ENCODE measurements at places on chromosomes 16 and 17.
A peak's percentile ranks its signal among the peaks of the same experiment; 100 is the strongest.

DNA sequence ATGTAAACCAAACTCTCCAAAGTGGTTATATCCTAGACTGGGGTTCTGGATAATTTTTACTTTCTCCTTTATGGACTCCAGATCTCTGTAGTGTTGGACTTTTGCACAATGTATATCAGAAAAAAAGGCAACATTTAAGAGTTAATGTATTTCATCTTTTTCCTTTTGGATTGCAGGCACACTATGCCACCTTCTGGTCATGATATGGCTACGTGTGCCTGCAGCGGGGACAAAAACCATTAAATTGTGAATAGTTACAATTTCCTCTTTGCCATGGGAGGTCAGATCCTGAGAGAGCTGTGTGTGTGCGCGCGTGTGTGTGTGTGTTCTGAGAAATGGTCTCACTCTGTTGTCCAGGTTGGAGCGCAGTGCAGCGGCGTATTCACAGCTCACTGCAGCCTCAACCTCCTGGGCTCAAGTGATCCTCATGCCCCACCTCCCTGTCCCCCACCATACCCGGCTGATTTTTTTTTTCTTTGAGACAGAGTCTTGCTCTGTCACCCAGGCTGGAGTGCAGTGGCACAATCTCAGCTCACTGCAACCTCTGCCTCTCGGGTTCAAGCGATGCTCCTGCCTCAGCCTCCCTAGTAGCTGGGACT is 4.3 kb upstream of the SGF29 start:
- no peak for DNase-seq

DNA sequence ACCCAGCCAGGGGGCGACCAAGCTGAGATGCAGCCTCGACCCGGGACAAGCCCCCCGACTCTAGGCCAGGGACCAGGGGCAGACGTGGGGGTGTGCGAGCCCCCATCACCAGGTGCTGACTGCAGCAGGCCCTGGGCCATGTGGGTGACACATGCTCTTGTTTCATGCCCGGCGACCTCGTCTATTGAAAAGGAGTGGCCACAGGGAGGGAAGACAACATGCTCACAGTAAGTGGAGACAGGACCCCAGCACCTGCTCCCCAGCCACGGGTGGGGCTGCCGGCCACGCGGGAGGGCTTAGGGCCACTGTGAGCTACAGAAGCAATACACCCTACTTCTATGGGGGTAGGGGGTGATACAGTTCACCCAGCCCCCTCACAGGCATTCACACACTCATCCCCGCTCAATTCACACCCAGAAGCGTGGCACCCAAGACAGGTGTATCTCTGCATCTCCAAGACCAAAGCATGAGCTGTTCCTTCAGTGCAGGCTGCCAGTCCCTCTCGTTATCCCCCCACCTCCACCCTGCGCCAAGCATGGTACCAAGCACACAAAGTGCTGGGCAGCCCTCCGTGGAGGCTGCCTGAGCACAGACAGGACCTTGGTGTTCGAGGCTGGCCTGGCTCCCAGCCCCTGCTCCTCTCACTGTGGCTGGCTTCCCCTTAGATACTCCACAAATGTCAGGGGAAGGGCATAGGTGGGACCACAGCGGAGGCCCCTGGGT is 13.6 kb downstream of the VASN start:
- DNase-seq = no peak

DNA sequence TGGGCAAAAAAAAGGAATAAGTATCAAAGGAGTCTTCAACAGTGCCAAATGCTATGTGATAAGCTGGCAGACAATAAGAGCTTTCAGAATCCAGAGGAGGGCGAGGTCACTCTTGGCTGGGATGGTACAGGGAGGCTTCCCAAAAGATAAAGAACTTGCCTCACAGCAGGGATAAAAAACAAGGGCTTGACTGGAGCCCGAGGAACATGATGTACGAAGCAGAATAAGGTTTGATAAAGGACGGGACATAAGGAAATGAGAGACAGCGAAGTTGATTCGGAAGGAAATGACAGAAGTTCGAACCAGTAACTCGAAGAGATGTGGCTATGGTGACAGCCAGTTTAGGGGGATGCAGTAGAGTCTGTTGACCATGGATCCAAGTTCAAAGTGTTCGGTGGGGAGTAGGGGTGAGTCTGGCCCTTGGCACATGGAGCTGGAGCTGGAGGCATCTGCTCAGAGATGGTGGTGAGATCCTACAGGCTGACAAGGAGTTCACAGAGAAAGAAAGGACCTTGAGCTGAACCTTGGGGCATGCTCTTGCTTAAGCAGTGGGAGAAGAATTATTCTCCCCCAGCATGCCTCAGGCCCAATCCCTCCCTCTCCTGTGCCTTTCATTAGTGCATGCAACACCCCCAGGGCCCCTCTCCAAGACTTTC is 137.6 kb upstream of the RCVRN start:
- DNase-seq = no peak

DNA sequence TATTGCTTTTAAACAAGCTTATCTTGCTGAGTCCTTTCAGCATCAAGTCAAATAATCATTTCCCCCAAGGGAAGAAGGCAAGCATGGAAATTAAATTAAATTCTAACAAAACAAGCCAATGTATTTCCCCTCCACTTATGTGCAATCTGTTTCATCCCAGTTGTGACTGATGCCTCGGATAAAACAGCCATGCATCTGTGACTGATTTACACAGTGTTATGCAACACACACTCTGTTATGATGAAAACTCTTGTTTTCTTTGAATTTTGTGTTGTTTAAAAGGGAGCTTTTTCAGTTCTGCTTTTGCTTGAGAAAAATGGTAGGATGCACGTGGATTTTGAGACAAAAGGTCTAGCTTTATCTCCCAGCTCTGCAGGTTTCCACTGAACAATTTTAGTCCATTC is 32.6 kb downstream of the TMEM100 start:
- peak; percentile 60 for DNase-seq

GRCh38 chr16:11759163-11759834 is 16.6 kb upstream of the TXNDC11 start:
- no peak for DNase-seq

DNA sequence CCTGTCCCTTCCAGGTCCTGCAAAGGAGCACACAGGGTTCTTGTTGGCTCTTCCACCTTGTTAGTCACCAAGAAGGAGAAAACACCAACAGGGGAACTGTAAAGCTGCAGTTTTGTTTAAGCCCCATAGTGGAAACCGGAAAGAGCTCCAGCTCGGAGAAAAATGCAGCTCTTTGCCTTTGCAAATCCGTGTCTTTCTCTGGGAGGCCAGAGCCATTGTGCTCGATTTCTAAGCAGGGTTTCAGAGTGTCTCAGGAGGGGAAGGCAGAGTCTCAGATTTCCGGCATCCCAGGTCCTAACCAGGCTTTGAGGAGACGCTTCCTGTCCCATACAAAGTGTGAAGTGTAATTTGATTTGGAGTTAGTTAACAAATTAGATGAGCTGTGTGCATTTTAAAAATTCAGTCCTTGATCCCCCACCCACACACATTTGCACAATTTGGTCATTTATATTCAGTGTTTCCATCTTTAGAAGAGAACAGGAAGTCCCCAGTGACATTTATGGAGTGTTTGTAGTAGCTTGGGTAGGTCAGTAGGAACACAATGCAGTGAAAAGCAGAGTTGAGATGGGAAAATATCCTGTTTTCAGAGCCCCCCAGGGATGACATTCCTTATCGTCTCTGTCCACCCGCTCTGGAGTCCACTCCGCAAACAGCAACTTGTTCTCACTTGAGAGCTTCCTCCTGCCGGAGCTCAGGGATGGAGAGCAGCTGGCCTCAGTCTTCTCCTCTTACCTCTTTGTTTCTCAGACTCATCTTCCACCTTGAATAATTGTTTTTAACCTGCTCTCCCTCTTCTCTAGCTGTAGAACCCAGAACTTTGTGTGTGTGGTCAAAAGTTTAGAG is 331.9 kb downstream of the SEC14L1 start:
- DNase-seq = peak; percentile 64

DNA sequence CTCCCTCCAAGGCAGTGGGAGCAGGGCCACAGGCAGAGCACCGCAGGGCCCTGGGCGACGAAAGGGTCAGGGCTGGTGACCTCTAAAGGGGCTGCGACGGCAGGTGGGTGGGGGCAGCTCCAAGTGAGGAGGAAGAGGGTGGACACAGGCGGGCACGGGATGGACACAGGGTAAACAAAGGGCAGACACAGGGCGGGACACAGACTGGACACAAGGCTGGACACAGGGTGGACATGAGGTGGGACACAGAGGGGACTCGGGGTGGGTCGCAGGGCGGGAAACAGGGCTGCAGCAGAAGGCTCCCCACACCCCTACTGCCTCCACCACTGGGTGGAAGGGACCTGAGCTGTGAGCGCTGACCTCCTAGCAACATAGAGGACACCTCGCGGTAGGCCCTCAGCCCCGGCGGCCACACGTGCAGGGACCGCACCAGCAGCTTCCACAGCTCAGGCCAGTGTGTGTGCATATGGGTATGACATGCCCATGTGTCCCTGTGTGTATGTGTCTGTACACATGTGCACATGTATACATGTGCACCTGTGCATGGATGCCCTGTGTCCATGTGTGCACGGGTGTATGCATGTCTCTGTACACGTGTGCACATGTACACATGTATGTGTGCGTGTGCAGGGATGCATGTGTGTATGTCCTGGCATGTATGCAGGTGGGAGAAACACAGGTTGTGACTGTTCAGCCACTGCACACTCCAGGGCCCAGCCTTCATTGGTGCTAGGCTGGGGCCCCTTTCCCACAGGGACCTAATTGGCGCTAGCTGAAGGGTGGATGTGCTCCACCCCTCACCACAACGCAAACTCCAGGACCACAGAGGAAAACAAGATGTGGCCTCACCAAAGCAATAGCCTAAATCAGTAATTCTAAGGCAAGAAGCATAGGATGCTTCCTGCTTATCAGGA is 7.6 kb downstream of the LMF1 start:
- DNase-seq = no peak

GRCh38 chr17:14845591-14846281 is 419.4 kb downstream of the PMP22 start:
- DNase-seq = no peak

DNA sequence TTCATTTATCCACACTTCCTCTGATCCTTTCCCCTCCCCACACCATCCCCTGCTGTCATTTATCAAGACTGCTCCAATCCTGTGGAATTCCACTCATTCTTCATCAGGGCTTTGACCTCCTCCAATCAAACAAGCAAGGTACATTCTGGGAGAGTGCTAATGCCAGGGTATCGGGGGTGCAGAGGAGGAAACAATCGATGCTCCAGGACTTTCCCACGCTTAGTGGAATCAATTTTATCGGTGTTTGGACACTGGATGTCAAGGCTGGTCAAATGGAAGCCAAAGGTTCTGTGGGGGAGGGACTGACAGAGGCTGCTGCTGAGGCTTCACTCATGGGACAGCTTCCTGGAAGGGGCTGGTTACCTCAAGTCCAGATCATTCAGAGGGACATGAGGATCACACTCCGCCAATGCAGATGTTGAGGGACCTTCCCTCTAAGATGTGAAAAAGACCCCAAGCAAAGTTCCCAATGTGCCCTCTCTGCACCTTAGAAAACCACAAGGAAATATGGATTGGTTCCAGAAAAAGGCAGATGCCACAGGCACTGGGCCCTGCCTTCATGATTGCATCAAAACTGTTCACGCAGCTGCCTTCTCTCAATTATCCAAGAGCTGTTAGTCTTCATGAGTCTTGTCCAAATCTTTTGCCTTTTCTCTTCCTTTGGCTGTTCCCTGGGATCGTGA is 44.7 kb upstream of the SOX9 start:
- no peak for DNase-seq

DNA sequence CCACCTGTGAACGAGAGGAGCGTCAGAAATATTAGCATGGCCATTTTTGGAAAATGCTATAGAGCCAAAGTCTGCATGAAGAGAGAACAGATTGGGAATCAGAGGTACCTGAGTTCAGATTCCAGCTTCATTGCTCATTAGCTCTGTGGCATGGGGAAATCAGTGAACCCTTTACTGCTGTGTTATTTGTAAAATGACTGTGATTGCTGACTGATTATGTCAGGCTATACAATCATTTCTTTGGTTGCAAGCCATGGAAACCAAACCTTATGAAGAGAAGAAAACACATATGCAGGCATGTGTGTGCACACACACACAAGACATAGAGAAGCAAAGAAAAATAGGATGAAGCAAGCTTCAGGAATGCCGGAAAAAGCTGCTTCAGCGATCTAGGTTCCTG is 101.4 kb upstream of the HSBP1 start:
- DNase-seq = no peak

DNA sequence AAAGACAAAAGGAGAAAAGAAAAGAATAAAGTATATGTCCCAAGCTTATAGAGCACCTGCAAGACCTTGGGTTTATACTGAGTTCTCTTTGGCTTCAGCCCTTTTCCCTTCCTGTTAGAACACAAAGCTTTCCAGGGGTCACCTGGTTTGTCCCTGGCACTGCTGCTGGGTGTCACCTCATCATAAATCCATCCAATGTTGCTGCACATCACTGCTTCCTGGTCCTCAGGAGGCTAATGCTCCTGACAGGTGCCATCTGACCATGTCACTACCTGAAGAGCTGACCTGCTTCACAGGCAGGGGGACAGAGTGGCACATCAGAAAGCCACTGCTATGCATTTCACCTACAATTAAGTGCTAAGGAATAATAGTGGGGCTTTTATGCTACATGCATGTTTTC is 164.6 kb upstream of the ELAC2 start:
- no peak for DNase-seq

- peak; percentile 87 for DNase-seq
These were observed 29.0 kb downstream of the KATNB1 start for GRCh38 chr16:57764341-57765159.

DNA sequence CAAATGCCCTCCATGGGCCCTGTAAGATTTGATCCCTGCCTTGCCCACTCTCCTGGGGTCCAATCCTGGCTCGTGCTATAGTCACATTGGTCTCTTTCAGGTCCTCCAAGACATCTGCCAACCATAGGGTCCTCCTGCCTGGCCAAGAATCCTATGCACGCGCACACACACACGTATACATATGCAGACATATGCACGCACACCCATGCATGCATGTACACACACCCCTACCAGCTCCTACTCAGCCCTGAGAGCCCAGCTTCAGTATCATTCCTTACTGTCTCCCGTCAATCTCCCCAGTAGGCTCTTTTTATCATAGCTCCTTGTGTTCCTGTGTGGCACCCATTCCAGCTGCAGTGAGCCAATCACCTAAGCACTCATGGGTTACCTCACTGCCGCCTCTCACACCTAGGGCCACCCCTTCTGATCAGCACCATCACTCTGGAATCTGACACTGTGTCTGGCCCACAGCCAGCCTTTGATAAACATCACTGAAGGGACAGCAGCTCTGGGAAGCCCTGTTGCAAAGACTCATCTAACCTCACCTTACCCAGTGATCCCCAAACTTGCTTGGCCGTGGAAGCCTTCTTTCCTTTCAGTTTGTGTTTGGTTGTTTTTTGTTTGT is 7.9 kb upstream of the DNAH17 start:
- no peak for DNase-seq

All from foreskin melanocyte (primary cell).